ENCODE measurements at places on chromosomes 12 and 14.

- no peak for DNase-seq
Measured at GRCh38 chr12:93780101-93780641, 103.0 kb downstream of the CRADD start.

- DNase-seq: no peak
Measured at GRCh38 chr12:2634471-2634870, 160.3 kb upstream of the FKBP4 start.

- peak; percentile 53 for DNase-seq
Measured at GRCh38 chr12:27555925-27556778, 32.1 kb downstream of the PPFIBP1 start.

GRCh38 chr12:16437281-16437816 is 89.9 kb downstream of the MGST1 start:
- DNase-seq: no peak

- DNase-seq: no peak
Measured at GRCh38 chr14:79011091-79011919, 841.1 kb downstream of the NRXN3 start.

DNA sequence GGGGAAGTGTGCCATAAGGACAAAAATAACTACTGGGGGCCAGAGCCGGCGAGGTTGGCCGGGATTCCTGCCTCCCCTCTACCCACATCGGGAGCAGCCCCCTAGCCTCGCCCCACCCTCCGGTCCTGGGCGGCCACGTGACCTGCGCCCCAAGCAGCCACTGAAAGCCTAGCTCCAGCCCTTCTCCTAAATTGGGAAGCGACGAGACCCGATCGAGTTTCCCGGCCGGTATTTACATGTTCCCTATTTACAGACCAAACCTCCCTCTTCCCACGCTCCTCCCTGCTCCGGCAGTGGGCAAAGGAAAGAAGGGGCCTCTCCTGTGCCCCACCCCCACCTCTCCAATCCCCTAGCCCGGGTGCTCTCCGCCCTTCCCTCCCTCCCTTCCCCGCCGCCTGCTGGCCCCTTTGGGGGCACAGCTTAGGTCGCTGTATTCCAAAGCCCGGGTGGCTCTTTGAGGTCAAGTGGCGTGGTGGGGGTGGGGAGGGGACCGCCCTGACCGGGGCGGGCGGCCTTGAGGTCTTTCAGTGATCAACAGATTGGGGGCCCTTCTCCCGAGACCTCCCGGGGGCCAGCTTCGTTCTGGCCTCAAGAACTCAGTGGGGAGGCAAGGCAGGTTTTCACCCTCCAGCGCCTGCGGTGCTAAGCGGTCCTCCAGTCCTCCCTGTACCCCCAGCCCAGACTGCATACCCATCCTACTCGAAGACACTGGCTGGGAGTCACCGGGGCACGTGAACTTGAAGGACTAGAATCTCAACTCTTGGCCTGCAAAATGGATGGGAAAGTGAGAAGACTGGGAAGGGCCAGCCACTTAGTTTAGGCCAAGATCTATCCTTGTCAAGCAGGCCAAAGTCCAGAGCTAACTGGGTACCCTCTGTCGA is 6.3 kb upstream of the CTDSP2 start:
- DNase-seq: peak; percentile 82

- DNase-seq: no peak
Measured at GRCh38 chr12:104682790-104683279, 226.1 kb downstream of the CHST11 start.

GRCh38 chr12:52264435-52264825 is 10.0 kb upstream of the KRT86 start:
- DNase-seq: no peak

DNA sequence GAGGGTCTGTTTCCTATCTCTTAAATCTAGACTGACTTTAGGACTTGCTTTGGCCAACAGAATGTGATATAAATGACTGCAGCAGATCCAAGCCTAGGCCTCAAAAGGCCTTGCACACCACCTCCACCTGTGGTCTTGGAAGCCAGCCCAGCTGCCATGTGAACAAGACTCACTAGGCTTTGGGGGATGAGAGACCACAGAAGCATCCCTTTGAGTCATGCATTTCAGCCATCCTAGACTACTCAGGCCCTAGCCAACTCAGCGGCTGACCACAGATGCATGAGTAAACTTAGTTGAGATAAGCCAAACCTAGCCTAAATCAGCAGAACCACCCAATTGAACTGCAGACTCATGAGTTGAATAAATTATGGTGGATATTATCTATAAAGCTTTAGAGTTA is 87.7 kb downstream of the KCNH5 start:
- no peak for DNase-seq

GRCh38 chr12:41653386-41654326 is 465.5 kb downstream of the PDZRN4 start:
- DNase-seq: no peak

- no peak for DNase-seq
Measured at GRCh38 chr14:20455355-20456300, 602 bp downstream of the APEX1 start.

DNA sequence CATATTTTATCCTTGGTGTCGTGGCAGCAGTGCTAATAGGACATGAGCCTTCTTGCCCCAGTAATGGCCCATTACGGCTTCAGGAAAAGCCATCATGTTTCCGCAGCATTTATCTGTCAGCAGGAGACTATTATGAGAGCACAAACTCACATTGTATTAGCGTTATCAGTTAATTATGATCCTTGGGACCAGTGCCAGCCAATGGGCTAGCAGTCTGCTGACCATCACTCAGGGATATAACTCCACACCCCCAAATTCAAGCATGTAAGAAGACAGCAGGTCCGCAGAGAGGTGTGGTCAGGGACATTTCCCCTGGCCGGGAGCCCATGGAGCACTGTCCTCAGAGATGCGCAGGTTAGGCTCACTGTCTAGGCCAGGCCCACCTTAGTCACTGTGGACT is 4.9 kb upstream of the ESRRB start:
- no peak for DNase-seq

DNA sequence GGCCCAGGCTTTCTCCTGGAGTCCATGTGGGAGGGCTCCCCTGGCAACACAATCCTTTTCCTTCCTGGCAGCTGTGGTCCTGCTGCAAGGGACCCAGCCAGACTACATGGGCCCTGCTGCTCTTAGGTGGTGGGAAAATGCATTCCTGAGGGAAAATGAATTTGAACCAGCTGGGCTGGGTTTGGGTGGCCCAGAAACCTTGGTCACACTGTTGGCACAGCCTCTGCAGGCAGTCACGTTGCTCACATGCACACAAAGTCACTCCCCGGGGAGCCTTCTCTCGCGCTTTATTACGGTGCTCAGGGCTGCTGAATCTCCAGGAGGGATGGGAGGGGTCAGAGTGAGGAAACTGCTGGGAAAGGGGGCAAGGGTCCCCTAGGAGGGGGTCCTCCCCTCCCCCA is 17.2 kb downstream of the PLEKHG3 start:
- DNase-seq: peak; percentile 53

- no peak for DNase-seq
Measured at GRCh38 chr12:67504026-67504425, 144.5 kb upstream of the DYRK2 start.

GRCh38 chr12:129115558-129115957 is 262.3 kb downstream of the GLT1D1 start:
- DNase-seq: no peak

GRCh38 chr12:5965950-5966383 is 20.9 kb upstream of the ANO2 start:
- DNase-seq: peak; percentile 45

DNA sequence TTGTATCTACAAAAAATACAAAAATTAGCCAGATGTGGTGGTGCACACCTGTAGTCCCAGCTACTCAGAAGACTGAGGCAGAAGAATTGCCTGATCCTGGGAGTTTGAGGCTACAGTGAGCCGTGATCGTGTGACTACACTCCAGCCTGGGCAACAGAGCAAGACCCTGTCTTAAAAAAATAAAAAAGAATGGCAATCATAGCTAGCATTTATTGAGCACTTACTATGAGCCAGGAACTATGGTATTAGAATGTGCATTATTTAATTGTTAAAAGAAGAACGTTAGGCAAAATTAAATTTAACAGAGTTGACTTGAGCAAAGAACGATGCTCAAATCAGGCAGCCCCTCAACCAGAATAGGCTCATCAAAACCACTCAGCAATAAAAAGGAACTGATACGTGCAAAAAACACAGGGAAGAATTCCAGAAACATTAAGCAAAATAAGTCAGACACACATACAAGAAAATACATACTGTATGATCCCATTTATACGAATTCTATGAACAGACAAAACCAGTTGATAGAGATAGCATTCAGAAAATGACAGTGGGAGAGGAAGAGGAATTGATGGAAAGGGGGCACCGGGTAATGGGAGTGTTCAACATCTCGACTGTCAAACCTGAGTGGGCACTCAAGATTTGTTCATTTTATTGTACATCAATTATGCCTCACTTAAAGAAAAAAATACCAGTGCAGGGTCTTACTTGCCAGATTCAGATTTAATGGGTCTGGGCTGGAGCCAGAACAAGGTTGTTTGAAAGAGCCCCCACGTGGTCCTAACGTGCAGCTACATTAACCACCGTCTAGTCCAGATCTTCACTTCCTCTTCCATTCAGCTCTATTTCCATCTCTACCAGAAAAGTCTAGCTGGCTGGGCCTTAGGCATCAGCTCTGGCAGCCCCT is 8.0 kb downstream of the SCNN1A start:
- no peak for DNase-seq

DNA sequence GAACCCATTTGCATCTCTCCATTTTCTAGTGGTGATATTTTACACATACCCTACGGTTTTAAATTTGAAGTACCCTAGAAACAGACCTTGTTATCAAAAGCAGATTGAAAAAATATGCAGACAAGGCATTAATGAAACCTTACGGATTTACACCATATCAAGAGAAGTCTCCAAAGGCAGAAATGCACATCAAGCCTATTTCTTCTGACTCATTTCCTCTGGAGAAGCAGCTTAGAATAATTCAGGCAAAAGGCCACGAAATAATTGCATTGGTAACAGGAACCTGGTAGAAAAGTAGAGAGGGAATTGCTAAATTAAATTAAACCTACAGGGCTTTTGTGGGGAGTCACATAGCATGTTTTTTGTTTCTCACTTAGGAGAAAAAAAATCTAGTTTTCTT is 34.7 kb downstream of the KICS2 start:
- no peak for DNase-seq

DNA sequence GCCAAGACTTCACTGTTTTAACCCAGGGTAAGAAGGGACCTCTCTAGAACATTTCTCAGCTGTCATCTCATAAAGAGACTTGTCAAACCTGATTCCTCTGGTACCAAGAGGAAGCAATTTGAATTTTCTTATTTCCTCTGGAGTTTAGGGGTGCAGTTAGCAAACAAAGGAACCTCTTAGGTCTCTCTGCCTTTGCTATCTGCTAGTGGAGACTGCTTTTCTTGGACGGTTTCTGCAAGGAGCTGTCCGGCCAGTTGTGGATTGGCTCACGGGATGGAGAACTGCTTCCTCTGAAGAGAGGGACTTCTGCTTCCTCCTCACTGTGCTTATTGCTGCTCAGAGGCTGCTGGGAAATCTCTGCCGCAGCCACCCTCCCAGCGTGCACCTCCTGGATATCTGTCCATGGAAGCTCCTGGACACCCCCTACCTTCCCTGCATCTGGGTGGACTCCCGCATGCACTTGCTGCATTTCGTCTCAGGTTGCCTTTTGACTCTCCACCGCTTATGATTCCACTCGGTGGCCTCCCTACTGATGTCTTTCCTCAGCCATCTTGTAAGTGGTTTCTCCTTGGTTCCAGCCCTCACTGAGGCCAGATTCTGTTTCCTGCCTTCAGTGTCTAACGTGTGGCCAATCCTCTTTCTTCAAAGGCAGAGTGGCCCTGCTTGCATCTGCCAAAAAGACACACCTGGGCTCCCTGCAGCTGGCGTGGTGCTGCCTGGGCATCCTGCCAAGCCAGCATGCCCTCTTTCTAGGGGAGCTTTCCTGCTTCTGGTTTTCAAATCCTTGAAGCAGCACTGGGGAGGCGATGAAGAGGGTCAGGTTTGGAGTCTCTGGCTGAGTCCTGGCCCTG is 187.3 kb downstream of the CHST11 start:
- no peak for DNase-seq

- DNase-seq: no peak
Measured at GRCh38 chr12:6093764-6094163, 30.7 kb downstream of the VWF start.

GRCh38 chr14:94317259-94317658 is 5.9 kb downstream of the SERPINA6 start:
- no peak for DNase-seq

DNA sequence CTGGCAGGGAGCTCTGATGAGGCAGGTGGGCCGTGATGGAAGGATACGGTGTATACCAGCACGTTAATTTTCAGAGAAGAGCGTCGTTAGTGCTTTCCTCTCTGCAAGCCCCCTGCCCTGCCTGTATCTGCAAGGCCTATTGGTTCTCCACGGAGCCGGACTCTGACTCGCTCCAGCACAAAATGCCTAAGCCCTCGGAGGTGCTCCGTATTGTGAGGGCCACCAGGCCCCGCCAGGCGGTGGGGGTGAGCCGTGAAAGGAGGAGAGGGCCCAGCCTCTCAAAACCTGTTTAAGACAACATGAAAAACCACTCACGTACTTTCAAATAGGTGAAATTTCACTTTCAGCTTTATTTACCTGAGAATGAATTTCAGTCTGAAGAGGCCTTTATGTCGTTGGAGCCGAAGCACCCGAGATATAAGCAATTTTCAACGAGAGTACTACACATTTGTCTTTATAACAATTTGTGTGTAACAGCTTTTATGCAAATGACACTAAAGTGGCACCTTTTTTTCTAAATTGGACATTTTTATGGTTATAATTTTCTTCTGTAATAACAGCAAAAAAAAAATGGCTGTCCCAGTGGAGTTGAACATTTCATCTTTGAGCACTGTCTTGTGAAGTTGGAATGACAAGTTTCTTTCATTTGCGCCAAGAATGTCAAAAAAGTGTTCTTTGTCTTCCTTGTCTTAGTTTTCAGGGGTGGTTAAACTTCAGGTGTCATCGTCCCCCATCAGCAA is 749.5 kb downstream of the VRK1 start:
- DNase-seq: no peak

DNA sequence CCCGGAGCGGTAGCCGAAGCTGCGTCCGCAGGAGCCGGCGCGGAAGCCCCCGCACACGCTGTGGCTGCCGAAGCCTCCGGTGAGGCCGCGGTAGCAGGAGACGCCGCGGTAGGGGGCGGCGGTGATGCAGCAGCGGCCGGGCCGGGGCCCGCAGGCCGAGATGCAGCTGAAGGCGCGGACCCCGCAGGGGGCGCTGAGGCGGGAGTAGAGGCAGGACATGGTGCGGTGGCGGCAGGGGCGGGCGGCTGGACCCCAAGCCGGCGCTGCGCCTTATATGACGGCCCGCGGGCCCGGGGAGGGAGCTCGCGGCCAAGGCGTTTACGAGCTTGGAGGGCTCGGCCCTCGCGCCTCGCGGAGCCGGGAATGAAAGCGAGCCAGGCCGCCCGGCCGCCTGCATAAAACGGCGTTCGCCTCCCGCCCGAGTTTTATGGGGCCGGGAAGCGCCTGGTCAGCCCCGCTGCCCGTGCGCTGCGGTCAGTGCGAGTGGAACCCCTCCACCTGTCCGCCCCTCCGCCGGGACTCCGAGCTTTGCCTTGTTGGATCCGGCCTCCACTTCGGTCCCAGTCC is 16.0 kb upstream of the KRT86 start:
- peak; percentile 58 for DNase-seq

- DNase-seq: peak; percentile 95
Measured at GRCh38 chr14:64504897-64505794, 576 bp downstream of the ZBTB1 start.

GRCh38 chr12:26651566-26652188 is 181.3 kb downstream of the ITPR2 start:
- peak; percentile 62 for DNase-seq

All from femur (tissue), 1 donor.